ENCODE measurements at places on chromosomes 1 and 21. TPM values are rescaled to one million over a fixed set of nuclear protein-coding genes. Genes with fewer than 3 reads are reported as not detected.

The DCDC2B gene
- total RNA-seq = not detected

The ITGB2 gene
- not detected for total RNA-seq

The ICOSLG gene
- total RNA-seq = 26.4 TPM

The TRIM67 gene
- 0.58 TPM for total RNA-seq

The LHX8 gene
- not detected for total RNA-seq

The CSF3R gene
- not detected for total RNA-seq

The OLIG2 gene
- total RNA-seq = not detected

The TDRD5 gene
- not detected for total RNA-seq

The C1orf94 gene
- total RNA-seq = not detected

The DDX20 gene
- 23.1 TPM for total RNA-seq

The SMCP gene
- total RNA-seq = not detected

The PRELP gene
- not detected for total RNA-seq

The LAMB3 gene
- total RNA-seq = 24.5 TPM

The PSMA5 gene
- total RNA-seq = 58.8 TPM

The BCAR3 gene
- total RNA-seq = 46.9 TPM

The RPE65 gene
- total RNA-seq = not detected

The ACADM gene
- total RNA-seq = 13.4 TPM

The VWA5B1 gene
- total RNA-seq = not detected

The FCRLB gene
- total RNA-seq = 3.0 TPM

The CDK18 gene
- 9.7 TPM for total RNA-seq

The PI4KB gene
- 48.5 TPM for total RNA-seq

The GNG12 gene
- 156 TPM for total RNA-seq

The LORICRIN gene
- total RNA-seq = not detected

The CELA2A gene
- not detected for total RNA-seq

The ASTN1 gene
- not detected for total RNA-seq
